ENCODE measurements at places on chromosomes 1 and 21.
A peak's percentile ranks its signal among the peaks of the same experiment; 100 is the strongest.

- peak; percentile 26 for DNase-seq
Observed at GRCh38 chr1:156931211-156931952, 10.9 kb downstream of the LRRC71 start.

GRCh38 chr1:199799116-199799515 is 228.4 kb upstream of the NR5A2 start:
- DNase-seq: no peak

DNA sequence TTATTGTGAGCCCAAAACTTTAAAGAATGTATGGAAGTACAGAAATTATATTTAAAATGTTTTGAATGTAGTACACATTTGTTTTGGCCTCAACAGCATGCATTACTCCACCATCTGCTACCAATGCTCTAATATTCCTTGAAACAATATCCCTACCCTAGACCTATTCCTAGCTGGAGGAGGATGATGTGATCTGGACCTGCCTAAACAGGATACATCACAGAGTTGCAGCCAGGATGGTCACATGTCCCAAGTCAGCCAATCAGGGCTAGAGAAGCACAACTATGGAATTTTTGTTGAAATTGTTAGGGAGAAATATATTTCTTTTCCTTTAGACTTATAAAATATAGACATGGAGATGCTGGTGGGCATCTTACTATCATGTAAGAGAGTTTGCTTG is 623.3 kb upstream of the NR5A2 start:
- peak; percentile 45 for DNase-seq

DNA sequence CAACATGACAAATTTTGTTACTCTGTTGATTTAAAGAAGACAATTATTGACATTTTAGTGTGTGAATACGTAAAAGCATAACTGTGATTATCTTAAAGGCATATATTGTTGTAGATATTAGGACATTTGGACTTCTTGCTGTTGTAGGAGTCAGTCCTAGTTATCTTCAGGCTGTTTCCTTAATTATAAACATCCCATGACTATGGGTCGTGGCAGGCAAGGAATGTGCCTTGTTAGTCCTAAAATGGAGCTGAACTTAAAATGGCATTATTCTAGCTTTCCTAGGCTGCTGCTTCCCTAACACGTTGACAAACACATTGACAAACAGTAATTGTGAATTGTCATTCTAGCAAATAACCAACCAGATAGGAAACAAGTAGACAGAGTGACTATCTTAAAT is 4.4 kb upstream of the MPZL1 start:
- DNase-seq: peak; percentile 79

DNA sequence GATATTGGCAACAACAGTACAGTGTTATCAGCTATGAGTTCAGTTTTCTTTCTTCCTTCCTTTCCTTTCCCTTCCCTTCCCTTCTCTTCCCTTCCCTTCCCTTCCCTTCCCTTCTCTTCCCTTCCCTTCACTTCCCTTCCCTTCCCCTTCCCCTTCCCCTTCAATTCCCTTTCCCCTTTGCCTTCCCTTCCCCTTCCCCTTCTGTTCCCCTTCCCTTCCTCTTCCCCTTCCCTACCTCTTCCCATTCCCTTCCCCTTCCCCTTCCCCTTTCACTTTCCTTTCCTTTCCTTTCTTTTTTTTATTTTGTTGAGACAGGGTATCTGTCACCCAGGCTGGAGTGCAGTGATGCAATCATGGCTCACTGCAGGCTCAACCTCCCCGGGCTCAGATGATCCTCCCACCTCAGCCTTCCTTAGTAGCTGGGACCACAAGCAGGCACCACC is 72.3 kb upstream of the CAPZB start:
- peak; percentile 35 for DNase-seq

GRCh38 chr1:229625071-229625914 is 629 bp downstream of the TAF5L start:
- DNase-seq: peak; percentile 65

DNA sequence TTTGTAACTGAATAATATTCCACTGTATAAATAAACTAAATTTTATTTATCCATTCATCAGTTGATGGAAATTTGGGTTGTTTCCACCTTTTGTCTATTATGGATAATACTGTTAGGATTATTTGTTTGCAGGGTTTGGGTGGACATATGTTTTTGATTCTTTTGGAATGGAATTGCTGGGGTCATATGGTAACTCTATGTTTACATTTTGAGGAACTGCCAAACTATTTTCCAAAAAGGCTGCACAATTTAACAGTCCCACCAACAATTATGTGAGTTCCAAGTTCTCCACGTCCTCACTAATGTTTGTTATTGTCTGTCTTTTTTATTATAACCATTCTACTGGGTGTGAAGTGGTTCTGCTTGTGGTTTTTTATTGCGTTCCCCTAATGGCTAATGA is 4.3 kb upstream of the SERBP1 start:
- DNase-seq: peak; percentile 70

GRCh38 chr1:18922319-18922726 is 20.0 kb upstream of the ALDH4A1 start:
- DNase-seq: peak; percentile 96

DNA sequence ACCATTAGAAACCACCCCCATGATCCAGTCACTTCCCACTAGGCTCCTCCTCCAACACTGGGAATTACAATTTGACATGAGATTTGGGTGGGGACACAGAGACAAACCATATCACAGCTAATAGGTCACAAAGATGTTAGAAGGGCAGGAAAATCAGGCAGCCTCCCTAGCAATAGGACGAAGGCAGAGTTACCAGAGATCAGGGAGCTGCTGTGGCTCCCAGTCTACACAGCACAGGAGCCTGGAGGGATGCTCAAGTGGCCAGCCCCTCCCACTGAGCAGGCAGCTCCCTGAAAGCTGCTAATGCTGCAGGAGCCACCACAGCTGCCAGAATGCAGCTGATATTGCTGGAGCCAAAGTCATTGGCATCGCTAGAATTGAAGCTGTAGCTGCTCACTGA is 51.0 kb downstream of the CR1L start:
- DNase-seq: no peak

- DNase-seq: no peak
Observed at GRCh38 chr1:31790641-31791091, 25.2 kb downstream of the SPOCD1 start.

- DNase-seq: no peak
Observed at GRCh38 chr1:50349242-50349565, 74.0 kb downstream of the DMRTA2 start.

- no peak for DNase-seq
Observed at GRCh38 chr1:79190074-79190473, 183.5 kb upstream of the ADGRL4 start.

GRCh38 chr1:32012709-32013385 is 821 bp upstream of the KHDRBS1 start:
- DNase-seq: no peak

DNA sequence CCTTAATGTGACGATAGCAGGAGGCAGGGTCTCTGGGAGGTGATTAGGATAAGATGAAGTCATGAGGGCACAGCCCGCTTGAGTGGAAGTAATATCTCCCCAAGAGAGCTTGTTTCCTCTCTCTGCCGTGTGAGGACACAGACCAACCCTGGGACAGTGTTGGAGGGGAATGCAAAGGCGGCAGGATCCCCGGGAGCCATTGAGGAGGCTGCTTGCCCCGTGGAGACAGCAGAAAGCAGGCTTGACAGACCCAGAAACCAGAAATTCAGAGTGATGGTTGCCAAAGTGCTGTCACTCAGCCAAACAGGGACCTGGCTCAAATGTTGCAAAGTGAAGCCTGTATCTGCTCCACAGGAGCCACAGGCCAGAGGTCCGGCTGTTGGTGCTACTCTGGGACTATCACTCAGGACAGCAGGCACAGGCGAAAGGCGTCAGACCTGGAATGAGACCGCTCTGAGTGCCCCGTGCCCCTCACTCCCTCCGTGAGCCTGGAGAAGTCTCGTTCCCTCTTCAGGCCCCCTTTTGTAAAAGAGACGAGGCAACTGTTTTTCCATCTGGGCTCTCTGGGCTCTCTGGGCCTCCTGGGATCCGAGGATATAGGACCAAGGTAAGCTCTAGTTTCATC is 96.6 kb upstream of the VANGL1 start:
- DNase-seq: no peak

DNA sequence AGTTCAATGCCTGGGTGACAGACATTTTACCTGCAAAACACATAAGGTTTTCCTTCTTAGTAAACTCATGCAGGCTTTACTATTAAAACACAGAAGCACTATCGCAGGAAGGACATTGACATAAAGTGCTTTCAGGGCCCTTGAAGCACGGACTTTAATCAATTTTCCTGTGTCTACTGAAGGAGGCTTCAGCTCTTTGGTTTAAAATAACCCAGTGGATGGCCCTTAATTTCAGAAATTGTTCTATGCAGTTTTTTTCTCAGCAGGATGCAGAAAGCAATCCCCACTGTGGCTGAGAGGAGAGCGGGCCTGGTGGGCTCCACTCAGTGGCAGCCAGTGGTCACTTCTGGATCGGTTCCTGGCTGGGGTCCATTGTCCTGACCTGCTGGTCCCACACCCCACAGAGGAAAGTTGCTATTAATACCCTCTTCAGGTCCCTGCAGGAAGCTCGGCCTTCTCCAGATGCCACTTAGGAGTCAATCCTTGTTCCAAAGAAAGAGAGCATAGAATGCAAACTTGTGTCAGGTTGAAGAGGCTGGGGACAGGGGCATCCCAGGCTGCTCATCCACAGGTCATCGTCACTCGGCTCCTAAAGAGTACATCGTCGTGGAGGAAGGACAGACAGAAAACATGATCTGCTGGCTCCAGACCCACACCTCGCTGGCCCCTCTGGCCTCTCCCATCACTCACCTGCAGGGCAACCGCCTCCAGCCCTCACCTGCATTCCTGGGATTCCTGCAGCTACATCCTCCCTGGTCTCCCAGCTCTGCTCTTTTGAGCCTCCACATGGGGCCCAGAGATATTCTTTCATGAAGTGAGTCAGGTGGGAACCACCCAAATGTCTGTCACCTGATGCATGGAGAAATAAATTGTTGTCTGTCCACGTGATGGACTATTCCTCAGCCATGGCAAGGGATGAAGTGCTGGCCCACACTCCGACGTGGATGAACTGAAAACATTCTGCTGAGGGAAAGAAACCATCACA is 153.1 kb downstream of the PSMG1 start:
- DNase-seq: no peak

DNA sequence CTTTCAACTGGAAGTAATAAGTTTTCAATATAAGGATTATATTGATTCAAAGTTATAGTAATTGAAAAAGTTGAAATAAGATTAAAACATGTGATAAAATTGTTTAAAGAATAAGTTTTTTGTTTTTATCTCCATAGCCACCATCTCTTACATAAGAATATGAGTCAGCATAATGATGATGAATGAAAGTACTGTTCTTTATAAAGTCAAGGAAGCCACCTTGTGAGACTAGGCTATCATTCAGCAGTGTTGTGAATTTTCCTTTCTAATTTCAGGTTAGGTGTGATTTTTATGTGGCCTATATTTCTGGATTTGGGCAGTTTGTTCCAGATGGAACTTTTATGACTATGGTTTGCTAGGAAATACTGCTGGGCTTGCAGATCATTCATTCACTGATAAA is 22.4 kb upstream of the ASB17 start:
- DNase-seq: no peak

GRCh38 chr1:172654535-172654934 is 4.4 kb upstream of the FASLG start:
- peak; percentile 80 for DNase-seq
